ENCODE measurements at places on chromosomes 4 and X.
A peak's percentile ranks its signal among the peaks of the same experiment; 100 is the strongest.

DNA sequence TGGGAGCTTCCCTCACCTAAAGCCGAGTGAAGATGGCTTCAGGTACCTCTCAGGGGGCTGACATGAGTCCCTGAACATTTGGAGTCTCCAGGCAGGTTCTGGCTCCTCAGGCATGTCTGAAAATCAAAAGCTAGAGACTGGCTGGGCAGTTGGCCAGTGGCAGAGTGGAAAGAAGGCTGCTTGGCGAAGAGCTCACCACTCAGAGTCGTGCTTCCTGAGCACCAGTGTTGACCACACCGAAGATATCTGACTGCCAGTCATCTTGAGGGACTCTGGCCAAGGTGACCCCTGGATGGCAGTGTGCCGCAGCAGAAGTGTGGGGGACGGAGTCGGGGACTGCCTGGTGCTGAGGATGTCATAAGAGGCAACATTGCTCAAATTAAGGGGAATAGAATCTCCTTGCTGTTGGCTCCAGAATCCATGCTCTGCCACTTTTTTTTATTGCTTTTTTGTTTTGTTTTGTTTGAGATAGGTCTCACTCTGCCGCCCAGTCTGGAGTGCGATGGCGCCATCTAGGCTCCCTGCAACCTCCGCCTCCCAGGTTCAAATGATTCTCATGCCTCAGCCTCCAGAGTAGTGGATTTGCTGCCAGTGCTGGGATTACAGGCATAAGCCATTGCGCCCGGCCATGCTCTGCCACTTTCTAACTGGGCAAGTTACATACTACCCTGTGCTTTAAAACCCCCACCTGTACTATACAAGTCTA lies 172.5 kb upstream of the GATB start:
- no peak for DNase-seq

- DNase-seq = no peak
Observed at GRCh38 chrX:46713672-46714490, 45.0 kb downstream of the SLC9A7 start.

DNA sequence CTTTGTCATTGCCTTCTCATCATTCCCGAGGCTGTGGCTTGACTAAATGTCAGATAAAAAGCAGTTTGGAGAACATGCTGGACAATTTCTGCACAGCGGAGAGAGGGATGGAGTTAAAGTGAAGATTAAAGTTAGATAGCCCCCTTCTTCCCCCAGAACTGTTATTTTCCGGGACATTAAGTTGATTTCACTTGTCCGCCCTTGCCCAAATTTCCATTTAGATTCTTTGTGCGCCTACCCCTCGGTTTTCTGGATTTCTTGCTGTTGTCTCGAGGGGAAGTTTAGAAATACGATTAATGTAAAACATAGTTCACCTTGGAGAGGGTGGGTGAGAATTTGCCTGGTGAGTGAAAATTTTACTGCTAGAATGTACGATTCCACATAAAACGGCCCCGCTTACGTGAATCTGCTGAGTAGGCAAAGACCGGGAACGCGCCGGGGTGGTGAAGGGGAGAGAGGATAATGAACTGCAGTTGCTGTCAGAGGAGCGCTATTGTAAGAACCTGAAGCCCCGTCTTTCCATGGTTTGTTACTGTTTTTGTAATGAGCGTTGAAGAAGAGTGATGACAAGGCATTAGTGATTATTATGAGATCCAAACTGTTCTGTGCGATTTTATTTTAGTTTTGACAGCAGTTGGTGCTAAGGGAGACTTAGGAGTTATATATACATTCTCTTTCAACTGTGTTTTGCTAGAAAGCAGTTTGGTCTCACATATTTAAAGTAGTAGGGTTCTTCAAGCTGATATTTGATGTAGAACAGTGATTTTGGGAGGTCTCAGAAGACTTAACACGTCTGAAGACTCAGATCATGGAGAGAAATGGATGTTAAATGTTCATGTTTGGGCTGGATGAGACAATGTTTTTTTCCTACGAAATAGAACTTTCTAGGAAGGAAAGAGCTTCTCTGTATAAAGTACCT lies 73.0 kb downstream of the AFF1 start:
- DNase-seq = peak; percentile 44

GRCh38 chr4:66750273-66750672 lies 795.0 kb downstream of the CENPC start:
- DNase-seq = no peak

DNA sequence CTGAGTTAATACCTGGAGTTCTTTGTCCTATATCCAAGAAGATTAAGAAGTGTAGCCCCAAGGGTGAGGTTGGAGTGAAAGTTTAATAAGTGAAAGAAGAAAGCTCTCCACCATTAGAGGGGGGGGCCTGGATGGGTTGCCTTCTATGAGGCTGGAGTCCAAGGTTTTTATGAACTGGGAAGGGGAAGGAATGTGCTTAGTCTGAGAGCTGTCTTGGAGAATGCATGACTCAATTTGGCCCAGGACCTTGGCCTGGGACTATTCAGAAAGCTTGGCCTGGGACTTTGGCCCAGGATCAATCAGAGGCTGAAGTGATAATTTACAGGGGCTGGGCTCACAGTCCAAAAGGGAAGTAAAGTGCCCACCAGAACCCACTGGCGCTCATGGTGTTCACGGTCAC lies 1049.0 kb upstream of the GRIA3 start:
- peak; percentile 8 for DNase-seq

DNA sequence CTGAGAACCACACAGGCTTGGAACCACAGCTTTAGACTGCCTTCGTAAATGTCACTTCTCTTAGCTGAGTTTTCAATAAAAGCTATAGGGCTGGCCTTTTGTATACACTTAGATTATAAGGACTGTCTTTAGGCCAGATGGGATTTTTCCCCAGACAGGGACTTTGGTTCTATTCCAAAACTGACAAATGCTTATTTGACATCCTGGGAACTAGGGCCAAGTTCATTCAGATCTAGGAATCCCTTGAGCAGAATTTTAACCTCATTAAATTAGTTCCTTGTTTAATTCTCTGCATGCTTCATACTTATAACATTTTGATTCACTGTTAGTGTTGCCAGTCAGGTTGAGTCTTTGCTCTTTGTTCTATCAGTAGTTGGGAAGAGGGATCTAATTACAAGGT lies 23.1 kb downstream of the ZRSR2 start:
- no peak for DNase-seq

GRCh38 chr4:3775005-3775404 lies 8.8 kb downstream of the ADRA2C start:
- DNase-seq = no peak

DNA sequence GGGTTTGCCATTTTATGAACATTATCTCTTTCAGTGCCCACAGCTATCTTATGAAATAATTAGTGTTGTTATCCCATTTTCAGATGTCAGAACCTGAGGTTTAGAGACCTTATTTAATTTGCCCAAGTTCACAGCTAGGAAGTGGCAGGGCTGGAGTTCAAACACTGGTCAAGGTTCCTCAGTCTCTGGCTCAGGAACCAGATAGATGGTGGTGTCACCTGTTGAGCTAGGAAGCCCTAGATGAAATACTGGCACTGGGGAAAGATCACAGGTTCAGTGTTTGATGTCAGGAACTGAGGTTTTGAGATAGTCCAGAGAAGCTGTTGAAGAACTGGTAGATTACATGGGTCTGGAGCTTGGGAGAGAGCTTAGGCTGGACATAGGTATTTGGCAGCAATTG lies 85.4 kb downstream of the REPS2 start:
- no peak for DNase-seq

DNA sequence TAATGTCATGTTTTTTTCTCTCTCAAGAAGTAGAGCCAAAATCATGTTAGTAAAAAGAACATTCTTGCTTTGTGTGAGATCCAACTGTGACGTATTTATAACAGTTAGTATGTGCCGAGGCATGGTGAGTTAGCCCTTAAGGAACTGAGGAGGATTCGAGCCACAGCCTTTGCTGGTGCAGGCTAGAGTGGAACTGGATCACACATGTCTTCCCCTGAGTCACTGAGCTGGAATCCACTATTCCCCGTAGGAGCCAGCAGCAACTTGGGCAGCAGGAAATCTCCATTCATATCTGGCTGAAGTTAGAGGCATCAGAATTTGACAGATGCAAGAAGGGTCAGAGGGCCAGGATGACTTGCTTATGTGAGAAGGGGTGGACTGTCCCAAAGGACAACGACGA lies 144.6 kb upstream of the KIT start:
- peak; percentile 97 for DNase-seq

DNA sequence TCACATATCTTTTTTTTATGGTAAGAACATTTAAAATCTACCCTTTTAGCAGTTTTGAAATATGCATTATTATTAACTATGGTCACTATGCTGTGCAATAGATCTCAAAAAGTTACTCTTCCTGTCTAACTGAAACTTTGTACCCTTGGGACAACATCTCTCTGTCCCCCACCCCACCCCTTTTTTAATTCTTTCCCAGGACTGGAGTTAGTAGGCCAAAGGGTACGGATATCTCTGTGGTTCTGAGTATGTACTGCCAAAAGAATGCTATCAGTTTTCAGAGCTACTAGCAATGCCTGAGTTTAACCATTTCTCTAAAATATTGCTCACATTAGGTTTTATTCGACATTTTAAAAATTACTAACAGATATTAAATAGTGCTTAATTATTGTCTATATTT lies 4.7 kb upstream of the FAM241A start:
- DNase-seq = no peak

DNA sequence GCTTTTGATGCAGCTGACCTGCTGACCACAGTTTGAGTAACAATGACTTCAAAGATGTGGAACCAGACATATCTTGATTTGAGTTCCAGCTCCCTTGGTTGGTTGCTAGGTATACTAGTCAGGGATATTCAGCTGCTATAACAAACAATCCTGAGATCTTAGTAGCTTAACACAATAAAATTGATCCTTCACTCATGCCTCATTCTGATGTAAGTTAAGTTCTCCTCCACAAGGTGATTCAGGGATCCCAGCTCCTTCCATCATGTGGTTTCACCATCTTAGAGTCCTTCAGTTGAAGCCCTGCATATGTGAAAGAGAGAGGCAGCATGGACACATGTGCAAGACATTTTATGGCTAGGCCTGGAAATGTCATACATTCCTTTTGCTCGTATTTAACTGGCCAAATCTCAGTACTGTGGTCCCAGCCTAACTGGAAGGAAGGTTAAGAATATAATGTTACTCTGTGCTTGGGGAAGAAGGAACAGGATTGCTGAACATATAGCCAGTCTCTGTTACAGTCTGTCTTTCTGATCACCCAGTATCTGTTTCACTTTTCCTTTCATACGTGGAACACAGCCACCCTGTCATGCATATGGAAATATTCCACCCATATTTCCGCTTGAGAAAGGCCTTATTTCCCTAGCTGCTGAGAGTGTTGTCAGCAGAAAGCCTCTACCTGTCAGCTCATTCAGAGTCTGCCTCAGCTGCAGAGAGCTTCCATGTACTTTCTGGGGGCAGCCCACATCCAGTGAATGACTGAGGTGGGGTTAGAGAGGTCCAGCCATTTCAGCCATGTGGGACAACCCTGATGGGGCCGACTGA lies 7.1 kb downstream of the SMIM9 start:
- no peak for DNase-seq

GRCh38 chr4:43456383-43456782 lies 563.9 kb downstream of the GRXCR1 start:
- DNase-seq = peak; percentile 78

GRCh38 chrX:30880058-30880457 lies 9.0 kb downstream of the TAB3 start:
- DNase-seq = no peak

DNA sequence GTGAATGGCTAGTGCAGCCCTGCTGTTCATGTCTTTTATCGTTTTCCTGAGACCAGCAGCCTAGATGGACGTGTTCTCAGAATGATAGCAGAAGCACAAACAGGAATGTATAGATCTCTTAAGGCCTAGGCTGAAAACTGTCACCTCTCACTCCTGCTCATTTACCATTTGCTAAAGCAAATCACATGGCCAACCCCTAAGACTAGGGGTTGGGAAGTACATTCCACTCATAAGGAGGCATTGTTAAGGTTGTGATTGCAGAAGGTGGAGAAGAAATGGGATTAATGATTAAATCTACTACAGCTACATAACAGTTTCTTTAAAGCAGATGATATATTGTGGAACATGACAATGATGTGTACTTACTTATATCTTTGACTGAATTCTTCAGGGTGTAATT lies 536.8 kb upstream of the FTHL17 start:
- no peak for DNase-seq

DNA sequence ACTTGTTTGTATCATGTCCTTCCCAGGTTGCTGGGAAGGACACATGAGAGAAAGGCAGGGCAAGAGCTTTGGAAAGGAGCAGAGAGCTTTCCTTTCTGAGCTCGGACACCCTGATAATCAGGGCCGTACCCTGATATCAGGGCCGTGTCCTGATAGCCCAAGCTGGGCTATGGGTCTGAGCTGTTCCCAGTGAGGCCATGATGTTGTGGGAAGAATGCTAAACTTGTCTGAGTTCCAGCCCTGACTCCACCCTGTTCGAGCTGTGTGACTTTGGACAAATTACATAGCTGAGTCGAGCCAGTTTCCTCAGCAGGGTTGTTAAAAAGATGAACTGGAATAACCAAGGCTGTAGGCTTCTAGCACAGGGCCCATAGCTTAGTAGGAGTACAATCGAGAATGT lies 3.3 kb upstream of the CXCR3 start:
- peak; percentile 42 for DNase-seq

DNA sequence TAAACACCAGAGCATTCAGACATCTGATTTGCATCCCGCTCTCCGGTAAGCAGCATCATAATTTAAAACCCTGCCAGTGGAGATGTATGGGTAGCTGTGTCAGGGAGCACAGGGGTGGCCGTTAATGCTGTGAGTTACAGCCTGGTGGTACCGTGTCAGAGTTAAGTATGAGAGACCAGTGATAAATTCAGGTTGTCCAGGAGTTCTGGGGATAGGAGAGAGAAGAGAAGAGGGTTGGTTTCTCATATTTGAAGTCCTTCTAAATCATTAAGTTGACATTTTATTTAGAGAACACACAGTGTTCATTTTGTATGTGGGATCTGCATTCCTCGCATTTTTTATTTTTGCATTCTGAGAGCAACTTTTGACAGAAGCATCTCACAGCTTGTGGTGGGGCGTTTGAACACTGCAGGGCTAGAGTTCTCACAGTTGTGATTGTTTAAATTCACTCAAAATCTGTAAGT lies 157.6 kb downstream of the DCLK2 start:
- no peak for DNase-seq

GRCh38 chrX:638482-639131 lies 8.0 kb downstream of the SHOX start:
- no peak for DNase-seq

DNA sequence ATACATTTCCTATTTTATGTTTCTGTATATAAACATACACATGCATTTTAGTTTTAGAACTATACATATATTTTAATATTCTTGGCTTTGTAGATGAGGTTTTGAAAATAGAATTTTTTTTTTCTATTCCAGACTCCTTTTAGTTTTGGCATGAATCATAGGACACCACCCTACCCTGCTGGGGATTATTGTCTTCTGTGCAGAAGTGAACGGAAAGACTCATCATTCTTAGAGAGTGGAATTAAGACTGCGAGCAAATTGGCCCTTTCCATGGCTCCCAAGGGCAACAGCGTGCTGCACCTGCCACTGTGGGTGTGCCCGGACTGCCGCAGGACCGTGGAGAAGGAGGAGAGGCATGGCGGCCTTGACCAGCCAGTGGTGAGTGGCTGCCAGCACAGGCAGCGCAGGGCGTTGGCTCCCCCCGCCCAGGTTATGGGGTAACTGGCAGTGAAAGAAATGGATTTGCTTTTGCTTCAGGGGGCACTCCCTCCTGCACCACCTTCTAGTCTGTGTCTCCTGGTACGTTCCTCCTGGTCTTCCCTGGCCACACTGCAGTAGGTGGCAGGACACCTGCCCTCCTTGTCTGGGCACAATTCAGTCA lies 59.6 kb downstream of the FAM193A start:
- DNase-seq = no peak
